Naive thymus-derived CD4-positive, alpha-beta T cell (primary cell): ENCODE measurements at places on chromosomes 7 and 10. TPM values are rescaled to one million over a fixed set of nuclear protein-coding genes. Genes with fewer than 3 reads are reported as not detected.

AKR1E2 gene
- 25.2 TPM for total RNA-seq

GRCh38 chr7:22302951-22303423, 54.0 kb downstream of the RAPGEF5 start:
- no peak for DNase-seq

DNA sequence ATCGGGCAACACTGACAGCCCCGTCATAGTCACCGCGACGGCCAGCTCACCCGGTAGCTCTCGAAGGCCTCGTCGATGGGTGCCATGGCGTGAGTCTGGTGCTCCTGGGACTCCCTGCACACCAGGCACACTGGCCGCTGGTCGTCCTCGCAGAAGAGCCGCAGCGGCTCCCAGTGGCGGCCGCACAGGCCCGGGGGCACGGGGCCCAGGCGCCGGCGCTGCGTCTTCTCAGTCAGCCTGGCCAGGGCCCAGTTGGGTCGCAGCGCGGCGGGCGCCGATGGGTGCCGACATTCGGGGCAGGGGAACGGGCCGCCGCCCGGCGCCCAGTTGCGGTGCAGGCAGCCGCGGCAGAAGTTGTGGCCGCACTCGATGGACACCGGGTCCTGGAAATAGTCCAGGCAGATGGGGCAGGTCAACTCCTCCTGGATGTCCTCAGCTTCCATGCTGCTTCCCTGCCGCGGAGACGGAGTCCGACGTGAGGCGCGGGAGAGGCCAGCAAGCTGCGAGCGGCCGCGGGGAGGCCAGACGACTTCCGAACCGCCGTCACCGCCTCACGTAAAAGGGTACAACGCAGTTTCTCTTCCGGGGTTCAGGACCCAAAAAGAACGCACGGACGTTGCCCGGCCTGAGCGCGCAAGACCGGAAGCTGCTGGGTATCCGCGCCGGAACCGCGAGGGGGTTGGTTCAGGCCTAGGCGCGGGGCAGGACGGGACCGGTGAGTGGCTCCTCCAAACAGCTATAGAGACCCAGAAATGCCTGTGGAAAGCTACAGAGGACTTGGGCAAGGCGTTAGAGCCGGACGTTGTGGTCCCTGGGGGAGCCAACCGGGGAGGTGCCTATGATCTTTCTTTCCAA, at the start of gene TRIM4:
TSS of gene TRIM4 (minus strand) at position 572 of the 855 bp plus-strand sequence. CDS start at position 443, 129 bp downstream.
- peak; percentile 86 for DNase-seq

- DNase-seq: no peak
Observed at GRCh38 chr7:82382276-82382675, 61.3 kb downstream of the CACNA2D1 start.

GRCh38 chr7:30683816-30684215, 1.6 kb upstream of the CRHR2 start:
- no peak for DNase-seq

DNA sequence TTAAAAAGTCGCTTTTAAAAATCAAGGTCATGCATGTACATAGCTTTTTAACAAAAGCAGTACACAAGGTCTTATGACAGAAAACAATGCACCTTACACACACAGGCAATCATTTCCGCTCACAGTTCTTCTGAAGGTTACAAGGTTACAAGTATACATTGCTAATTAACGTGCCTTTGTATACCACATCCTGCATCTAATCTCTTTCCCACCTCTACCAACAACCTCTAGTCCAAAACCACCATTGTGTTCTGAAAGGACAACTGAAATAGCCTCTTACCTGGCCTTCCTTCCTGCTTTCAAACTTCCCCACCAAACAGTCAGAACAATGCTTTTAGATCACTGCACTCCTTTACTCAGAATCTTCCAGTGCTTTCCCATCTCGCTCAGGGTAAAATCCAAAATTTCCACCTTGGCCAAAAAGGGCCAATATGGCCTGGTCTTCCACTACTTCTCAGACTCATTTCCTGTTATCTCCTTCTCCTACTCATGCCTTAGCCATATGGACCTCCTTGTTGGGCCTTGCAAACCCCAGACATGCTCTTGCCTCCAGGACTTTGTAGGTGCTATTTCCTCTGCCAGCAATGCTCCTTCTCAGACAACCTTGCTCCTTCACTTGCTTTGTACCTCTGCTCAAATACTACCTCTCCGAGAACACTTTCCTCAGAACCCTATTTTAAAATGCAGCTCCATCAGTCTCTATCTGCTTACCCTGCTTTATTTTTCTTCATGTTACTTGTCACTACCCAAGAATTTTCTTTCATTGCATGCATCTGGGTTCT, 205.4 kb downstream of the DNAJC1 start:
- DNase-seq: no peak

PNLIPRP3 gene
- not detected for total RNA-seq

DNA sequence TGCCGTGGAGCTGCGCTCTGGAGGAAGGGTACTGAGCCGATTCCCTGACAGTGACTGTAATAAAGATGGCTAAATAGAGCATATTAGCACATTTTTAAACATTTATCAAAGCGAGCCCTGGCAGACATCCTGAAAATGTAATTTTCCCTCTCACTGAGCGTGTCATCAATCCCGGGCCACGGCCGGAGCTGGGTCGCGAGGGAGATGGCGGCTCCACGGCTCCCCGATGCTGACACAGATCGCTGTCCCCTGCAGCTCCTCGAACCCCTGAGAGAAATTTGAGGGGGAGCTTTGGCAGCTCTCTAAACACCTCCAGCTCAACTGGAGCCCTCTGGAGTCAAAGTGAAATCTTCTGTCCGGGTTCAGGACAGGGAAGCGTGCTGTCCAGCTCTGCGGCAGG, 44.9 kb upstream of the ADGRA1 start:
- no peak for DNase-seq

NKX2-3 gene
- total RNA-seq: not detected

DNA sequence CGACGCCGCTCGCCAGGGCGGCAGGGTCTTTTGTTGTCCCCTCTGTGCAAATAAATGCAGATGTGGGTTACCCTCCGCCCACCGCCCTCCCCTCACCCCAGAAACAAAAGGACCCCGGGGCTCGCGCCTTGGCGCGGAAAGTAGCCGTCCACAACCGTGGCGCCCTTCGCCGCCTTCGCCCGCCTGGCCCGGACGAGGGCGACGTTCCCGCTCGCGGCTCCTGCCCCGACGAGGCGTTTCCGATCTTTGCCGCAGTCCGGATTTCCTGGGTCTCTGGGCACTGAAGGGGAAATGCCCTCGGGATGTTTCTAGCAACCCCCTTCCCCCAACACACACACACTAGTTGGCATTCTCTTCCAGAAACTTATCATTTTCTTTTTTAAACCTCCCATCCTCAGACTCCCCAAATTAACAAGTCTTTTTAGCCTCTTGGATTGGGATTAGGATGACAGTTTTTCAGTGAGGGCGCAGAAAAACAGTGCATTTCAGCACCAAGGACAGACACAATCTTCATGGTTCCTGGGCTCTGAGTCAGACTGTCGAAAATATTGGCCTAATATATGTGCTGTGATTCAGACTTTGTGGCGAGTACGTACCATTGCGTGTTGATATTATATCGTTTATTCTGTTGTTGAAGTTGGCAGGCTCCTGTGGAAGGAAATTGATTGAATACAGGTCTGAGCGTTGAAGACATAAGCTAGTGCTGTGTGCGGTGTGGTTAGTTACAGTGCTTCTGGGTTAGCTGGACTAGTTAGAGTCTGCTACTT, 771 bp downstream of the PHYHIPL start:
- no peak for DNase-seq

GRCh38 chr7:87833130-87833529, 43.0 kb downstream of the SLC25A40 start:
- no peak for DNase-seq

KCP gene
- 0.32 TPM for total RNA-seq

- no peak for DNase-seq
Observed at GRCh38 chr7:12244129-12244528, 33.0 kb downstream of the TMEM106B start.

PON3 gene
- total RNA-seq: not detected in 2 replicates

DNA sequence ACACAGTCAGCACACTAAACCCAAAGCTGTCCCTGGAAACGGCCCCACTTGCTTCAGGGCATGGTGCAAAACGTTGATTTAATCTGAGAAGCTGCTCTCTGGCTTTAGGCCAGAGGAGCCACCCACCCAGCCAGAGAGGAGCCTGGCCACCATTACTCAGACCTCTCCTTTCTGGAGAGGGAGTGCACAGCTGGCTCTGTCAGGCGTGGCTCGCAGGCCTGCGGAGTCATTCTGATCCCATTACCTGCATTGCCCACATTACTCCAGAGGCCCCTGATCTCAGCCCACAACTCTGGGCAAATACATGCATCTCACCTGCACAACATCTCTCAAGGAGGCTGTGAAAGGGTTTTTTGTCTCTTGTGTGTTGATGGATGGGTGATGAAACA, 370.0 kb upstream of the IGFBP3 start:
- no peak for DNase-seq

NDUFB2 gene
- 94.9 TPM for total RNA-seq

NOS3 gene
- 3.7 TPM for total RNA-seq

DNA sequence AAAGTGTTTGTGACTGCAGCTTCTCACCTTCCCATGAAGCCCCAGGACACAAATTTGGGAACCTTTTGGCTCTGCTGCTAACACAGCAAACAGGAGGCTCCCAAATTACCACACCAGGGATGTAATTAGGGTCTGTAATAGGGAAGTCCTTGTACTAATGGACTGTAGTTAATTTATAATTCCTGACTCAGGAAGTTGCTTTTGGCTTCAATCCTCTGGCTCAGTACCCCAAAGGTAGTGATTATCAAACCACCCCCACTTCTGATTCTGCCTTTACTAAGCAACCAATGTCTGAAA, 3.8 kb upstream of the MALSU1 start:
- DNase-seq: no peak

- DNase-seq: peak; percentile 12
Observed at GRCh38 chr10:128125416-128125943, 743 bp downstream of the MKI67 start.

GRCh38 chr7:79555571-79555970, 102.1 kb upstream of the MAGI2 start:
- no peak for DNase-seq

GRCh38 chr10:45441239-45442190, 67.5 kb downstream of the ALOX5 start:
- DNase-seq: no peak

DNA sequence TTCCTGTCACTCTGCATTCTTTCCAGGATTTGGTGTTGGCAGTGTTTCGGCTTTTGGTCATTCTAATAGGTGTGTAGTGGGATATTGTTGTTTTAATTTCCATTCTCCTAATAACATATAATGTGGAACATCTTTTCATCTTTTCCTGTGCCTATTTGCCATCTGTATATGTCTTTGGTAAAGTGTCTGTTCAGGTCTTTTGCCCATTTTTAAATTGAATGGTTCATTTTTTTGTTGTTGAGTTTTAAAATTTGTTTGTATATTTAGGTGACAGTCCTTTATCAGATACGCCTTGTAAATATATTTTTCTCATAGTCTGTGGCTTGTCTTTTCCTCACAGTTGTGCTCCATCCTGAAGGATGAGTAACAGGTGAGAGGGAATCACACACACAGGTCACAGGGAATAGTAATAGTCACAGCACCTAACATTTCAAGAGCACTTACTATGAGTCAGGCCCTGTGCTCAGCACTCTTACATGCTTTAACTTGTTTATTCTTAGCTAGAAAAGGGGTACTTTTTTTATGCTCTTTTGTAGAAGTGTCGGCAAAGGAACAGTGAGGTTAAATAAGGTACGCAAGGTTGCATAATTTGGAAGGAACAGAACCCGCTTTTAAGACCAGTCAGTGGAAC, 117.1 kb upstream of the GATA3 start:
- no peak for DNase-seq

- DNase-seq: no peak
Observed at GRCh38 chr7:107051376-107051775, 6.9 kb downstream of the PRKAR2B start.

DNA sequence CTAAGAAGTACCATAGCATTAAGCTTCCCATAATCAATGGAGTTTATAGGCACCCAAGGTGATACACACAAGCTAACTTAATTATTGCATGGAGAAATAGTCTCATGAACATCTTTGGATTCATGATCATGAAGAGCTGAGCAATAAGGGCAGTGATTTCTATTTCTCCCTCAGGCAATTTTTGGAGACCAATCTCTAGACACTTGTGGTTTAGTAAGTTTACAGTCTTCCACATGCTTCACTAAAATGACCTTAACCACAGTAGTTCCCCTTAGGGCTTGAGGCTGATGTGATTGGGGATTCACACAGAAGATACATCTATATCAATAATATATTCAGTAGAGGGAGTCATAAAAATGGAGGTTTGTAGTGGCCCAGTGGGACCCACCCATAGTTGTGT, 241.2 kb downstream of the CCDC7 start:
- DNase-seq: no peak

NPC1L1 gene
- total RNA-seq: 0.32 TPM

DNA sequence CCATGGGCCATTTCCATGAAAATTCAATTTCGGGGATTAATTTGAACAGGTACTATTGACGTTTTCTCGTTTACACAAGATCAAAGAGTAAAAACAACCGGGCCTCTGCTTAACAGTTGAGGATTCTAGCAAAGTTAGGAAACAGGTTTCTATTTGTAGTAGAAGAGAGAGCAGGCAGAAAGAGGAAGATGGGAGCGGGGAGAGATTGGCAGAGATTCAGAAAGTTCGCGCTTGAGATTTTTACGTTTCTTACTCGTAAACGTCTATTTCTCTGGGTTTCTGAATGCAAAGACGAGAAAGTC, 571 bp upstream of the VWC2 start:
- DNase-seq: no peak

GRCh38 chr7:132249256-132249971, 326.9 kb downstream of the PLXNA4 start:
- DNase-seq: no peak

DNA sequence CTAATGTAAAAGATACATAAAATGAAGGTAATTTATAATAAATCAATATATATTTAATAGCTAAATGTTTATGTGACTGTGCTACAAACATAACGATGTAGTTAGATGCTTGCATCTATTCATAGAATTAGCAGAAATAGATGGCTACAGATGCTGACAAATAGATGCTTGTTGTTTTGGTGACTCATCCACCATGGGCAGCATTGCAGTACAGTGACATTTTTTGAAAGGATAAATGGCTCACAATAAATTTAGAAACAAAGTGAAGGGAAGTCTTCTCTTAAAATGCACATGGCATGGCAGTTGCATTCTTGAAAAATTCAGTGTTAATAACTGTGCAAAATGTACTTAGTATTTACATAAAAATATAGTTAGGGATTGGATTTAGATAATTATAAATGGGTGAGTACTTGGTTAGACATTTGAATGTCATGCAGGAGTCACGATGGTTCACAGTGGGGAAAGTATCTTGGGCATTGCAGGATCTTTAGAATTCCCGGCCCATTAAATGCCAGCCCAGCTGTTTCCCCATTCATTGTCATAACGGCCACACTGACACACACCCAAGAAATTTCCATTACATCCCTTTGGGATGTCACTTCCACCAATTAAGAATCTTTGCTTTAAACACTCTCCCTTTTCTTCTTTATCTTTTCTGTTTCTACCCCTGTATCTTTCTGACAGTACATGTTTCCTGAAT, 564.1 kb downstream of the ATRNL1 start:
- no peak for DNase-seq
